Activated CD8-positive, alpha-beta T cell treated with anti-CD3 and anti-CD28 coated beads, Interleukin-2, amount 10 ng/mL, durations not matched to agents 7 days and 5 days (primary cell): ENCODE measurements at places on chromosomes 16 and 17.
A peak's percentile ranks its signal among the peaks of the same experiment; 100 is the strongest.

DNA sequence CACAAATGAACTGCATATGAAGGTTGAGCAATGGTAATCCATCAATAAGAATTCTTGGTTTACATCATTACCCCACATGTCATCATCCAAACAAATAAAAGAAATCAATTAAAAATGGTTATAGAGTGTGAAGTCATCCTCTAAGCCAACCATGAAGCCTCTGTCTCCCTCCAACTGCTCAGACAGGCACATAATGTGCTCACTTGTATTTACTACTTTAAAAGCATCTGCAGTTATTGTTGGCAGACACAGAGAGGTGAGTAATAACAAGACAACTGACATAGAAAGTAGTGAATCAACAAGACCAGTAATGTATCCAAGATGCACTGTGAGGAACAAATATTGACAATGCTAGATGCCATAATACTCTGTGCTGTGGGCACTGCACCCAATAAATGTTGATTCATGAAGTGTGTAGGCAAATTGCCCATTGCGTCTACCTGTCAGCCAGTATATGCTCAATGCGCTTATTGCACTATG lies 20.0 kb downstream of the ADAMTS18 start:
- no peaks in the 10 kb centered on the region for H3K27me3 ChIP-seq

DNA sequence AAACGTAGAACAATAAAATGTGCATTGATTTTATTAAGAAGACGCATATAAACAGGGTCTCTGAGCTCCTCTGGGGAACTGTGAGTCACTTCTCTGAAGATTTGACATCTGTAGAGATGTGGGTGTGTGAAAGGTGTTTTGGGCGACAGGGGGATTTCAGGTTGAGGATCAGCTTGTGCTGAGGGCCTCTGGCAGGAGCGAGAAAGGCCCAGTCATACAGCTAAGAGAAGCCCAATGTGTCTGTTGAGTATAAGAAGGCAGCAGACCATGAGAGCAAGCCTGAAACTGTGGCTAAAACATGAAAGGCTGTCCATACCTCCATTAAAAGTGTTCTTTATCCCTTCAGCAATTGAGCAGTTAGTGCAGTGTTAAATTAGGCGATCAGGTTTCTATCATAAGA lies 406.5 kb upstream of the MON1B start:
- H3K4me3 ChIP-seq, result no peak overlapping the region
- H3K4me1 ChIP-seq, result no peaks in the 10 kb centered on the region
- no peak for DNase-seq
- no peak overlapping the region for H3K27ac ChIP-seq

DNA sequence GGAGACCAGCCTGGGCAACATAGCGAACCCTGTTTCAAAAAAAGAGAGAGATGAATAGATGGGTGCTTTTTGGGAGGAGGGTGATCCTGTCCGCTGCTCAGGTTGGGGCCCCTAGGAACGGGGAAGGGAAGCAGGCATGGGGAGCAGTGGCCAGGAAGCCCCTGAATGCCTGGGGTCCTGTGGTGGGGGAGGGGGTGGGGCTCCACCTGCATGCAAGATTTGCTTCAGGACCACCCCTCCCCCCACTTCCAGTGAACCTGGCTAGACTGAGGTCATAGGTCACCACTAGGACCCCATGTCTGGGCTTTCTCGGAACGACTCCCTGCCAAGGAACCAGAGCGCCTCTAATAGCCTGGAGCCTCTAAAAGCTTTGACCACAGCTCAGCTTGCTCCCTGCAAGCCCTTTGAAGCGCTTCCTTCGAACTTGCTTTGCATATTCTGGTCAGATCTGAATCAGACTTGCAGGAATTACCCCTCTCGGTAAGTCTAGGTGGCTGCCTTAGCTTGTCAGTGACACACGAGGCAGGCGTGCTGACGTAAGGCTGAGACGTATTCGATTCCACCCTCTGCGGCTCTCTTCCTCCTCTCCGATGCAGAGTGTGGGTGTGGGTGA lies 3.7 kb downstream of the SOCS3 start:
- peaks cover 70% of the 10 kb centered on the region for H3K4me1 ChIP-seq
- peak overlapping the region; percentile 89 for H3K27ac ChIP-seq

DNA sequence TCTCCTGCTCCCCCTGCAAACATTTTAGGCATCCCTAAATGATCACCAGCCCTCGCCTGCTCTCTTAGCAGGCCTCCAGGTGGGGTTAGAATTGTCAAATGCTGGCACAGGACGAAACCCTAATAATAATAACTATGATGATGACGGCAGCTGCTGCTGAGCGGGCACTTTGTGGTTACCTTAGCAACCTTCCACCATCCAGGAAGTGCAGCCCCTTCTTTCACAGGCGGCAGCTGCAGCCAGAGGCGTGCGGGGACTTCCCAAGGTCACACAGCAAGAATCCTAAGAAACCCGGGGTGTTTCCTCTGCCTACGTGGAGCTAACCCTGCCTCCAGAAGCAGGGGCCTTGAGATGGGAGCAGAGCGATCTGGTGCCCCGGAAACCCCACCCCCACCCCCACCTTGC lies 22.4 kb upstream of the EIF1 start:
- peak overlapping the region; percentile 93 for H3K27ac ChIP-seq
- DNase-seq, result peak; percentile 66
- H3K36me3 ChIP-seq, result peaks cover 2% of the 10 kb centered on the region
- peaks cover 17% of the 10 kb centered on the region for H3K27me3 ChIP-seq

DNA sequence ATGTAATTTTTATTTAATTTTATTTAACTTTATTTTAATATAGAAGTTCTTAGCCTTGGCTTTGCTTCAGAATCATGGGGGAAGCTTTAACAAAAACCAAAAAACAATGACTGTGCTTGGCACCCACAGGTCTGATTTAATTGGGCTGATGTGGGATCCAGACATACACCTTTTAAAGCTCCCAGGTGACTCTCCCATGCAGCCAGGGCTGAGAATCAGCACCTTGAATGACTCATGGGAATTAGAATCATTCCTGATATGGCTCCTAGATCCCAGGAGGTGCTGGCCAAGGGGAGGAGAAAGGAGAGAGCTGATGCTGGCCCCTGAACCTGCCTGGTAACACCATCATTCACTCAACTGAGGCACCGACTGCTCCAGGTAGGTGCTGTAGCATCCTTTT lies 240.7 kb downstream of the PARN start:
- H3K4me3 ChIP-seq, result no peak overlapping the region
- no peaks in the 10 kb centered on the region for H3K27me3 ChIP-seq
- DNase-seq, result no peak

GRCh38 chr17:42131981-42132432 lies 9.4 kb downstream of the HSPB9 start:
- H3K4me3 ChIP-seq, result no peak overlapping the region
- no peaks in the 10 kb centered on the region for H3K27me3 ChIP-seq
- no peak for DNase-seq
- peak overlapping the region; percentile 59 for H3K27ac ChIP-seq

DNA sequence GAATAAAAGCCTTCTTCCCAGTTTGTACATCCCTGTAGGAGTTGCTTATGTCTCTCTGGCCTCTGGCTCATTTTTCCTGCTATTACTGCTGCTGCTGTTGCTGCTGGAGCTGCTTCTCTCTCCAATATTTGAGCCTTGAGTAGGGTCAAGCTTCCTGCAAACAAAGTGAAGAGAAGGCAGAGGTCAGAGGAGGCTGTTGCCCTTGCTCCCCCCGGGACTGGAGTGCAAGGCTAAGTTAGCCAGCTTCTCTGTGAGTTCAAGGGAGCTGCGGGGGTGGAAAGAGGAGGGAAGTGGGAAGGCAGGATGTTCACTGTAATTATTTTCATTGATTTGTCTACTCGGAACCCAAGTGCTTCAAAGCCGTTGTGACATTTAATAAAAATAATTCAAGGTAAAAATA lies 77.0 kb upstream of the TMEM132E start:
- peaks cover 14% of the 10 kb centered on the region for H3K27me3 ChIP-seq
- DNase-seq, result no peak
- H3K27ac ChIP-seq, result no peak overlapping the region
- H3K4me3 ChIP-seq, result no peak overlapping the region
- peaks cover 19% of the 10 kb centered on the region for H3K4me1 ChIP-seq

DNA sequence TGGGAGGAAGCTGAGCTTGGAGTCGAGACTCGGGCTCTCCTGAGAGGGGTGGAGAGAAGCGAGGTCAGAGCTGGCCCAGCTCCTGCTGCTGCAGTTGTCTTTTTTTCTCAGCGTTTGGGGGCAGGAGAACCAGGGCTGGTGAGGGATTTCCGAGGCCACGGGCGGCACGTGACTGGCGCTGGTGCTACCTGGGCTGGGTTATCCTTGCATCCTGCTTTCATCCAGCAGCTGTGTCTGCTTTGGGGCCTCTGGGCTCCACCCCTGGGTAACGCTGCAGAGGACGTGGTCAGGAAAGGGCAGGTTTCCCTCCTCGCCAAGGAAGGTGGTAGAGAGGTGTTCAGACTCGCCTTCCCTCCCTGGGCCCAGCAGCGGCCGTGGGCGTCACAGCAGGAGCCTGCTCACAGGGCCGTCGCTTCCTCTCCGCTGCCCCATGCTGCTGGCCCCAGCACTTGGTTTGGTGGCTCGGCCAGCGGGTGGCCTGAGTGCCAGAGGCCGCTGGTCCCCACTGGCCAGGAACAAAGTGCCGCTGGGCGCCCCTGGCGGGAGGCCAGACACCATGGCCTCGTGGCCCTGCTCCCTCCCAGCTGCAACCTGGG lies 22.5 kb downstream of the GSE1 start:
- DNase-seq, result no peak
- H3K27me3 ChIP-seq, result no peaks in the 10 kb centered on the region
- peaks cover under 1% of the 10 kb centered on the region for H3K36me3 ChIP-seq
- H3K4me3 ChIP-seq, result no peak overlapping the region
- H3K27ac ChIP-seq, result no peak overlapping the region

DNA sequence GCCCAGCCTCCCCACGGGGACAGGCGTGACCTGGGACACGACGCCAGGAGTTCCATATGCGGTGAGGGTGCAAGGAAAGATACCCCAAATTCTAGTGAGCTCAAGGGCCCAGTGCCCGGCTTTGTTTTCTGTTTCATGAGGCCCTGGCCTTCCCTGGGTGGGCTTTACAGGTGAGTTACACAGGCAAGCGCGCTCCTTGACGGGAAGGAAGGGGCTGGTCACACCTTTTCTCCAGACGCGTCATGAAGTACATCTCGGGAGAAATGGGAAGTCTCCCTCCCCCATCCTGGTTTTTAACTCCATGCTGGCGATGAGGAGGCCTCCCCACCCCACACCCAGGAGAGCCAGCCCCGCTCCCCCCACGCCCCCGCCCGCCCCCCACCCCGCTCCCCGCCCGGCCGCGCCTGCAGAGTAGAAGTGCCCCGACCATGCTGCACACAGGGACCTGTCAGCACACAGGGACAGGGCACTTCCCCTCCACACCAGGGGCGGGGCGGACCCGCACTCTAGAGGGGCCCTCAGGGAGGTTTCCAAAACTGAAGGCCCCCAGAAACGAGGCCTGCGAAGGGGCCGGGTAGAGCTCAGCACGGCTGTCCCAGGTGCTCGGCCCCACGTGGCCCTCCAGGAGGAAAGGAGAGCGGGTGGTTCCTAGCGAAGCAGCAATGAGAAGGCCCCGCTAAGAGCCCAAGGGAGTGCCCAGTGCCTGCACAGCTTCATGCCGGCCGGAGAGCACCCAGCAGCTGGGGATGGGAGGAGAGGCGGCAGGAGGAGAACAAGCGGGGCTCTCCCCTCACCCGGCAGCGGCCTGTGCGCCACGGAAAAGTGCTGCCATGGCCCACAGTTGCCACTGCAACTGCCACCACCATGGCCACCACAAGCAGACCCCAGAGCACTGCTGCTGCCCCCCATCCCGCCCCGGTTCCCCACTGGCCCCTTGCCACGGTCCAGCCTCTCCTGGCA lies 7.7 kb downstream of the CYB561 start:
- H3K27ac ChIP-seq, result peak overlapping the region; percentile 84
- no peak overlapping the region for H3K4me3 ChIP-seq
- no peaks in the 10 kb centered on the region for H3K27me3 ChIP-seq
- H3K36me3 ChIP-seq, result no peaks in the 10 kb centered on the region
- DNase-seq, result no peak

DNA sequence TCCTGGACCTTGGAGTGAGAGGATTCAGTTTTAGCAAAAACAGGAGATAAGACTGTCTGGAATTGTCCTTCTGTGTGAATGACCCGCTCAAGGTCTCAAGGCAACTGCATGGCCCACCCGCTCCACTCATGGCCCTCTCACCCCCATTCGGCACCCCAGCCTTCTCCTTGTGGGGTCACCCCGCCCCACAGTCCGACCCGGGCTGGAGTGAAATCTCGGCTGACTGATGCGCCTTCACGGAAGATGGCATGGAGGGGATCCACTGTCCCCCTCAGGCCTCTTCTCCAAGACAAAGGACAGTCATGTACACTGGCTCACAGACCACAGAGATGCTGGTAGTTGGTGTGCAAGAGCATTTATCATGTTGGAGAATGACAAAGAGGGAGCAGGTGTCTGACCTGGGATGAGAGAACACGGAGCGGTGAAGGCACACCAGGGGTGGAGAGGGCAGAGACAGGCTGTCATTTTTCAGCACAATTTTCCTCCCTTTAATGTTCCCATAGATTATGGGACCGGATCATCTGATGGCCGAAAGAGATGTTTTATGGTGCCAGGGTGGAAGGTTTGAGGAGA lies 391.9 kb upstream of the TNRC6C start:
- no peak for DNase-seq
- H3K27me3 ChIP-seq, result peaks cover 26% of the 10 kb centered on the region
- H3K36me3 ChIP-seq, result no peaks in the 10 kb centered on the region
- H3K4me1 ChIP-seq, result peaks cover 4% of the 10 kb centered on the region
- H3K4me3 ChIP-seq, result no peak overlapping the region
